NCI-H1436 (cell line): ENCODE measurements at places on chromosomes 12 and 14.

GRCh38 chr12:58433959-58434358 is 486.3 kb downstream of the LRIG3 start:
- DNase-seq: no peak

- no peak for DNase-seq
Measured at GRCh38 chr14:65243766-65244442, 141.6 kb upstream of the MAX start.

- DNase-seq: no peak
Measured at GRCh38 chr12:43318021-43318420, 234.0 kb downstream of the ADAMTS20 start.

GRCh38 chr12:53538209-53538689 is 31.0 kb upstream of the NPFF start:
- peak; percentile 3 for DNase-seq

GRCh38 chr14:91817566-91818325 is 49.6 kb downstream of the TC2N start:
- no peak for DNase-seq

GRCh38 chr12:105218434-105218833 is 17.5 kb downstream of the APPL2 start:
- no peak for DNase-seq
